Neural progenitor cell (in vitro differentiated cells): ENCODE measurements at places on chromosomes 4 and X. TPM values are rescaled to one million over a fixed set of nuclear protein-coding genes. Genes with fewer than 3 reads are reported as not detected.

DNA sequence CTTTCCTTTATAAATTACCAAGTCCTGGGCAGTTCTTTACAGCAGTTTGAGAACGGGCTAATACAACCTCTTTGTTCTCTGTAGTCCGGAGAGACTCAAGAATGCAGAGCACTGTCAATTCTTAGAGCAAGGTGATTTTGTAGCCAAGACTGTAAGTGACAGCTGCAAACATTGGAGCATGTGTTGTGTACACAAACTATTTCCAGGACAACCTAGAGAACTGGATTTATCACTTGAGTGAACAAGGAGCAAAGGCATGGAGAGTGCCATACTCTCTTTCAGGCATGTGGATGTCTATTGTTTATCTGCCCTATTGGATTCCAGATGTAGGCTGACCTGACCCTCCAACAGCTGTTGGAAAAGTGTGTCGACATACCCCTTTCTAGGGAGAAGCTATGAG is 153.9 kb downstream of the SPANXN3 start:
- no peaks in the 10 kb centered on the region for H3K36me3 ChIP-seq
- H3K4me1 ChIP-seq = no peaks in the 10 kb centered on the region
- H3K27me3 ChIP-seq = no peaks in the 10 kb centered on the region
- no peak overlapping the region for H3K4me3 ChIP-seq

DNA sequence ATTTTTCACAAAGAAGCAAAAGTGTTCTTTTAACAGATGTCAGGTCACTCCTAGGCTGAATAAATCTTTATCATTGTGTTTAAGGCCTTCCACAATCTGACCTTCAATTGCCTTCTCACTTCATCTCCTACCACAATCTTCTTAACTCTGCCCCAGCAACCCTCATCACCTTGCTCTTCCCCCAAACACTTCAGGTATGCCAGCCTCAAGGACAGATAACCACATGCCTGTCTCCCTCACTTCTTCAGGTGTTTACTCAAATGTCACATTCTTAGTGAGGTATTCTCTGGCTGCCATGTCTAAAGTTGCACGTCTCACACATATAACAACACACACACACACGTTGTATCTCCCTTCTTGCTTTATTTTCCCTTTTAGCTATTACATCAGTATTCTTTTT is 146.5 kb downstream of the ANKRD50 start:
- H3K4me3 ChIP-seq = no peak overlapping the region
- H3K27ac ChIP-seq = no peak overlapping the region
- H3K4me1 ChIP-seq = no peaks in the 10 kb centered on the region
- peaks cover 8% of the 10 kb centered on the region for H3K36me3 ChIP-seq
- no peak for DNase-seq
- no peaks in the 10 kb centered on the region for H3K27me3 ChIP-seq

- no peak overlapping the region for H3K4me3 ChIP-seq
- no peaks in the 10 kb centered on the region for H3K27me3 ChIP-seq
- no peak overlapping the region for H3K27ac ChIP-seq
These were observed 241.4 kb upstream of the PGRMC2 start for GRCh38 chr4:128528793-128529553.

DNA sequence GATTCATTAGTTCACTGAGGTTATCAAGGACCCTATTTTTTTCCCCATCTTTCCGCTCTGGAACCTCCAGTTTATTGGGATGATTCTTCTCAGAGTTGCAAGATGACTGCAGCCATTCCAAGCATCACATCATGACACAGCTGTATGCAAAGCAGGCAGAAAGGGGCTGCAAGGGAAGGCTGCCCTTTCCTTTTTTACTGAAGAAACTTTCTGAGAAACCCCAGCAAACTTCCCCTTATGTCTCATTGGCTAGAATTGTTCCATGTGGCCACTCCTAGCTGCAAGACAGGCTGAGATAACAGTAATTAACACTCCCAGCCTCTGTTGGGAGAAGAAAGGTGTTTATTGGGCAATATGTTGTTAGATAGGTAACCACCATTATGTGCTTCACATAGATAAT is 102.6 kb downstream of the SATL1 start:
- H3K27me3 ChIP-seq = no peaks in the 10 kb centered on the region
- H3K27ac ChIP-seq = no peak overlapping the region
- H3K4me3 ChIP-seq = no peak overlapping the region
- no peaks in the 10 kb centered on the region for H3K36me3 ChIP-seq

GRCh38 chr4:40340030-40340429 is 4.9 kb downstream of the CHRNA9 start:
- no peaks in the 10 kb centered on the region for H3K27me3 ChIP-seq
- DNase-seq = no peak
- no peak overlapping the region for H3K27ac ChIP-seq

GRCh38 chrX:151973060-151973661 is 1.3 kb downstream of the GABRE start:
- peaks cover 50% of the 10 kb centered on the region for H3K27me3 ChIP-seq
- no peak for DNase-seq
- H3K27ac ChIP-seq = no peak overlapping the region
- no peaks in the 10 kb centered on the region for H3K36me3 ChIP-seq

- no peaks in the 10 kb centered on the region for H3K4me1 ChIP-seq
- no peak overlapping the region for H3K27ac ChIP-seq
- no peaks in the 10 kb centered on the region for H3K36me3 ChIP-seq
- no peak overlapping the region for H3K4me3 ChIP-seq
- H3K27me3 ChIP-seq = no peaks in the 10 kb centered on the region
- no peak for DNase-seq
These were observed 691.3 kb upstream of the PCDH7 start for GRCh38 chr4:30028826-30029225.

GRCh38 chrX:8815460-8816065 is 14.4 kb upstream of the FAM9A start:
- no peaks in the 10 kb centered on the region for H3K36me3 ChIP-seq
- no peaks in the 10 kb centered on the region for H3K27me3 ChIP-seq
- peak; percentile 66 for DNase-seq
- no peaks in the 10 kb centered on the region for H3K4me1 ChIP-seq
- no peak overlapping the region for H3K27ac ChIP-seq

DNA sequence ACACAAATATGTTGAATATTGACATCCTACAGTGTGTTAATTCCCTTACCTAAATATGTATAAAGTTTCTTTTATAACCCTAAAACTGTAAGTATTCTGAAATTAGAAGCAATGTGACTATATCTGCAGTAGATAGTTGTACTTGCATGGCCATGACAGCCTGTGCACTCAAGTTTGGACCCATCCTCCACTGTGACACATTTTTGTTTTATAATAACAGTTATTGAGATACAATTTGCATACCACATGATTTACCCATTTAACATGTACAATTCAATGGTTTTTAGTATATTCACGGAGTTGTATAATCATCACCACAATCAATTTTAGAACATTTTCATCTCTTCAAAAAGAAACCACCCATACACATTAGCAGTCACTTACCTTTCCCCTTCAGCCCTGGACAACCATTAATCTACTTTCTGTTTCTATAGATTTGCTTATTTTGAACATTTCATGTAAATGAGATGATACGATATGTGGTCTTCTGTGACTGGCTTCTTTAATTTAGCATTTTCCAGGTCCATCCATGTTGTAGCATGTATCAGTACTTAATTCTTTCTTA is 29.6 kb downstream of the HERC3 start:
- no peak overlapping the region for H3K4me3 ChIP-seq
- no peaks in the 10 kb centered on the region for H3K27me3 ChIP-seq
- no peaks in the 10 kb centered on the region for H3K36me3 ChIP-seq
- H3K4me1 ChIP-seq = no peaks in the 10 kb centered on the region

DNA sequence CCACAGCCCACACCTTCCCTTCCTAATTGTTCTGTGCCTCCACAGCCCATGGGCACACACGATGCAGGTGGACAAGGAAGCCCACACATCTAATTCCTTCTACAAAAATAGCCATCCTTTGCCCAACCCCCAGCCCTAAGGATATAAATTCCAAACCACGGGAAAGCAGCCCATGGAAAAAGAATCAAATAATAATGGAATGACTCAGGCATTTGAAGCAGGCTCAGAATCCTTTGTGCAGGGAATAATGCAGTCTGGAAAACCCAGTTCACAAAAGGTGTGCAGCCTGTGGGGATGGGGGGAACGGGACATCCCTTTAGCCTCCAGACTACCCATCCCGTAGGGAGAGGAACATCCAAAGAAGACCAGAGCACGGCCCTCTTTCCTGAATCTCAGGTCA is 342.3 kb upstream of the GALNT7 start:
- peaks cover 9% of the 10 kb centered on the region for H3K4me1 ChIP-seq
- H3K4me3 ChIP-seq = no peak overlapping the region
- H3K27me3 ChIP-seq = no peaks in the 10 kb centered on the region
- no peaks in the 10 kb centered on the region for H3K36me3 ChIP-seq
- H3K27ac ChIP-seq = no peak overlapping the region

- no peaks in the 10 kb centered on the region for H3K27me3 ChIP-seq
- peak overlapping the region; percentile 42 for H3K27ac ChIP-seq
- DNase-seq = no peak
- no peaks in the 10 kb centered on the region for H3K36me3 ChIP-seq
- H3K4me1 ChIP-seq = peaks cover 30% of the 10 kb centered on the region
These were observed 53.2 kb downstream of the ARHGAP10 start for GRCh38 chr4:147785129-147785528.

- peaks cover 16% of the 10 kb centered on the region for H3K36me3 ChIP-seq
- DNase-seq = peak; percentile 66
- peaks cover 13% of the 10 kb centered on the region for H3K4me1 ChIP-seq
- H3K4me3 ChIP-seq = no peak overlapping the region
- H3K27me3 ChIP-seq = no peaks in the 10 kb centered on the region
These were observed 20.2 kb downstream of the SYAP1 start for GRCh38 chrX:16739574-16739973.

DNA sequence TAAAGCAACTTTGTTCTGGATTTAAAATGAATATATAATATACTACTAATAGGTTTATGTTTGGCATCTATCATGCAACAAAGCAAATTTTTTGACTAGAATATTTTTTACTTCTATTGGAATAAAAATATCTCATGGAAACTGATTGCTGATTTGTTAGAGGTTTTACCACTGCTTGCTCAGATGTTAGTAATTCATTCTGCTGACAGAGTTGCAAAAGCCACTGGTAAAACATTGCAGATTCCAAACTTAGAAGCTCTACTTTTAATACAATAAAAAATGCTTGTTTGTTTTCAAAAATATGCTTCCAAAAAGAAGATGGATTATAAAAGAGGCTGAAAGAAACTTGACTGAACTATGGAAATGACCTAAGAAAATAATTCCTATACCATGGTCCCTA is 795.2 kb downstream of the PCDH18 start:
- H3K36me3 ChIP-seq = no peaks in the 10 kb centered on the region
- H3K4me3 ChIP-seq = no peak overlapping the region
- DNase-seq = no peak
- no peaks in the 10 kb centered on the region for H3K27me3 ChIP-seq
- no peaks in the 10 kb centered on the region for H3K4me1 ChIP-seq

GRCh38 chr4:102259081-102259480 is 86.2 kb downstream of the SLC39A8 start:
- no peaks in the 10 kb centered on the region for H3K36me3 ChIP-seq
- no peak overlapping the region for H3K27ac ChIP-seq
- DNase-seq = no peak
- H3K4me1 ChIP-seq = peaks cover 5% of the 10 kb centered on the region
- H3K4me3 ChIP-seq = no peak overlapping the region
- no peaks in the 10 kb centered on the region for H3K27me3 ChIP-seq

- H3K36me3 ChIP-seq = no peaks in the 10 kb centered on the region
- H3K4me3 ChIP-seq = no peak overlapping the region
- no peak for DNase-seq
- H3K27me3 ChIP-seq = no peaks in the 10 kb centered on the region
These were observed 33.8 kb downstream of the CLDN2 start for GRCh38 chrX:106954041-106954440.

- no peaks in the 10 kb centered on the region for H3K36me3 ChIP-seq
- H3K27ac ChIP-seq = no peak overlapping the region
- no peaks in the 10 kb centered on the region for H3K4me1 ChIP-seq
These were observed 159.4 kb downstream of the OPHN1 start for GRCh38 chrX:68273887-68274286.

DNA sequence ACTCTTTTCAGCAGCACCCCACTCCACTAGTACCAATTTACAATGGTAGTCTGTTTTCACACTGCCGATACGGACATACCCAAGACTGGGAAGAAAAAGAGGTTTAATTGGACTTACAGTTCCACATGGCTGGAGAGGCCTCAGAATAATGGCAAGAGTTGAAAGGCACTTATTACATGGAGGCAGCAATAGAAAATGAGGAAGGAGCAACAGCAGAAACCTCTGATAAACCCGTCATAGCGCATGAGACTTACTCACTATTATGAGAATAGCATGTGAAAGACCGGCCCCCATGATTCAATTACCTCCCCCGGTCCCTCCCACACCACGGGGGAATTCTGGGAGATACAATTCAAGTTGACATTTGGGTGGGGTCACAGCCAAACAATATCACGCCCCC is 34.1 kb upstream of the MAGEA4 start:
- no peak for DNase-seq
- no peak overlapping the region for H3K27ac ChIP-seq

- H3K36me3 ChIP-seq = no peaks in the 10 kb centered on the region
- DNase-seq = no peak
- peaks cover 19% of the 10 kb centered on the region for H3K4me1 ChIP-seq
These were observed 64.8 kb downstream of the TMEM131L start for GRCh38 chr4:153531000-153531358.

- H3K27ac ChIP-seq = no peak overlapping the region
- no peaks in the 10 kb centered on the region for H3K36me3 ChIP-seq
- H3K27me3 ChIP-seq = no peaks in the 10 kb centered on the region
- H3K4me3 ChIP-seq = no peak overlapping the region
- DNase-seq = no peak
- H3K4me1 ChIP-seq = no peaks in the 10 kb centered on the region
These were observed 368.8 kb downstream of the ANKRD50 start for GRCh38 chr4:124343661-124344171.

- no peaks in the 10 kb centered on the region for H3K36me3 ChIP-seq
- DNase-seq = peak; percentile 36
- no peak overlapping the region for H3K27ac ChIP-seq
These were observed 1.3 kb upstream of the ARX start for GRCh38 chrX:25016938-25017598.

Gene ARHGAP36
- 0.22 TPM in 1 of 2 replicates, not detected in the other for total RNA-seq

Gene LGI2
- 0.56 and 0.99 TPM in 2 replicates for total RNA-seq

Gene MAGEB17
- total RNA-seq = 0.09 TPM in 1 of 2 replicates, not detected in the other

Gene DRD5
- 0.06 TPM in 1 of 2 replicates, not detected in the other for total RNA-seq

Gene POLN
- total RNA-seq = 1.5 and 1.7 TPM in 2 replicates

Gene ARMCX4
- total RNA-seq = 8.8 and 14.1 TPM in 2 replicates

Gene GRID2
- total RNA-seq = 0.17 and 0.74 TPM in 2 replicates

Gene SORCS2
- 5.2 and 12.9 TPM in 2 replicates for total RNA-seq

Gene TTC29
- 0.09 and 0.15 TPM in 2 replicates for total RNA-seq

Gene SPACA5B
- total RNA-seq = not detected in 2 replicates

Gene EFNB1
- 25.4 and 57.1 TPM in 2 replicates for total RNA-seq

Gene XKRX
- total RNA-seq = 1.4 and 1.5 TPM in 2 replicates

Gene MAGEA11
- total RNA-seq = not detected in 2 replicates

Gene SNCA
- 5.6 and 11.0 TPM in 2 replicates for total RNA-seq

Gene IL3RA
- not detected in 2 replicates for total RNA-seq
